ENCODE measurements at places on chromosomes 11 and 22.
A peak's percentile ranks its signal among the peaks of the same experiment; 100 is the strongest.

DNA sequence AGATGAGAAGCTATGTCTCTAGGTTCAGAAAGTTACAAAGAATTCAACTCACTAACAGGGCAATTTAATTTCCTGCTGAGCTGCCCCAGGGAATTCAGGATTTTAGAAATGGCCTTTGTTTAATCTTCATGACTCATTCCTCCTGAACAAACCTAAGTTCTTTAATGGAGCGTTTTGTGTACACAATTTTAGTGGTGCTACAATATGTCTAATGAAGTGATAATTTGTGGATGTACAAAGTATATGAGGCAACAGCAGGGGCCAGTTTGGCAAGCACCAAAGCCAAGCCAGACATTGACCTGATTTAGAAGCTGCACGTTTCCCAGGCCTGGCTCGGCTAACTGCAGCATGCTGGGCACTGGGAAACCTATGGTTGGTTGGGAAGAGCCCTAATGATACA, 34.4 kb upstream of the HEPHL1 start:
- DNase-seq, result no peak

GRCh38 chr11:27315836-27316235, 47.2 kb downstream of the CCDC34 start:
- DNase-seq, result no peak

- DNase-seq, result no peak
Observed at GRCh38 chr11:119701591-119702549, 27.1 kb downstream of the NECTIN1 start.

DNA sequence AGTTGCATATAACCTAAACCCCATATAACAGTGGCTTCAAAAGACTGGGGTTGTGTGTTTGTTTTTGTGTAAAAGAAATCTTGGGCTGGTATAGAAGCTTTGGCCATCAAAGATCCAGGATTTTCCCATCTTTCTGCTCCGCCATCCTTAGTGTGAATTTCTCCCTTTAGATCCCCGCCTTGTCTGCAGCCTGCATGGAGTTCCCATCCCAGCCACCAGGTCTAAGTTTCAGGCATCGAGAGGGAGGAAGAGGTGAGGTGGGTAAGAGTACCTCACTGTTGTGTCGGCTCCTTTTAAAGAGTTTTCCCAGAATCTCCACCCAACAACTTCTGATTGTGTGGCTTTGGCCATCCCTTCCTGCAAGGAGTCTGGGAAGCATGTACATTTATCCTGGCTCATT, 195.5 kb upstream of the SORL1-AS1 start:
- no peak for DNase-seq

DNA sequence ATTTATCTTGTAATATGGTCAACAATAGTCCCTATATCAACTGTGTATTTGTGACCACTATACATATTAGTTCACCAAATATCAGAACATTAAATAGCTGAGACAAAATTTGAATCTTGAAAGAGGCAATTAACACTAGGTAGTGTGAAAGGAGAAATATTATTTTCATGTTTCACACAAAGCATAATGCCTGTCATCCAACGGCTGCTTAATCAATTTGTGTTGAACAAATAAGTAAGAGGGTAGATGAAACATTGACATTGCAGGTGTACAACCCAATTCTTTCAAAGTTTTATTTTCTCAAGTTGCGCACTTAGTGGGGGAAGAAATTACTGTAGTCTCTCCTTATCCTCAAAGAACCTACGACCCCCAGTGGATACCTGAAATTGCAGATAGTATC, 3.4 kb upstream of the OR8I2 start:
- DNase-seq, result no peak

DNA sequence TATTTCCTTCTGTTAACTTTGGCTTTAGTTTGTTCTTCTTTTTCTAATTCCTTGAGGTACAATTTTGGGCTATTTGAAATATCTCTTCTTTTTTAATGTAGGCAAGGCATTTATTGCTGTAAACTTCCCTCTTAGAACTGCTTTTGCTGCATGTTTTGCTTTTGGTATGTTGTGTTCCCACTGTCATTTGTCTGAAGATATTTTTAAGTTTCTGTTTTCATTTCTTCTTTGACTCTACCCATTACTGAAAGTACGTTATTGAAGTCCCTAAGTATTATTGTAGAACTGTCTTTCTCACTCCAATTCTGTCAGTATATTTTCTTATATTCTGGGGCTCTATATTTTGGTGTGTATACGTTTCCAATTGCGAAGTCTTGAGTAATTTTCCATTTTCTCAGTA, 77.9 kb downstream of the KCNQ1OT1 start:
- DNase-seq, result no peak

GRCh38 chr11:117931971-117932370, 2.8 kb upstream of the TMPRSS13 start:
- DNase-seq, result no peak

DNA sequence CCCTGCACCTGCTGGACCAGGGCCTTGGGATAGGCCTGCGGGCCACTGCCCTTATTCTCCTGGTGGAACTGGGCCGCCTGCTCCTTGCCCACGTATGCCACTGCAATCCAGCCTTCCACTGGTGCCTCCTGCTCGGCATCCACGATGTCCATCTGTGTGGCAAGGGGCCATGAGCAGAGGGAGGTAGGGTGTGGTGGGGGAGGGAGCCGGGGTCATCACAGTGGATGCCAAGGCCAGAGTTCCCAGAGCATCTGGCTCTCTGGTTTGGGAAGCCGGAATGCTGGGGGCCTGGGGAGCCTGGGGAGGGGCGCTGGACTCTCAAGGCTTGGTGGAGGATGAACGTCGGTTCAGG, 627 bp downstream of the RNF215 start:
- no peak for DNase-seq

DNA sequence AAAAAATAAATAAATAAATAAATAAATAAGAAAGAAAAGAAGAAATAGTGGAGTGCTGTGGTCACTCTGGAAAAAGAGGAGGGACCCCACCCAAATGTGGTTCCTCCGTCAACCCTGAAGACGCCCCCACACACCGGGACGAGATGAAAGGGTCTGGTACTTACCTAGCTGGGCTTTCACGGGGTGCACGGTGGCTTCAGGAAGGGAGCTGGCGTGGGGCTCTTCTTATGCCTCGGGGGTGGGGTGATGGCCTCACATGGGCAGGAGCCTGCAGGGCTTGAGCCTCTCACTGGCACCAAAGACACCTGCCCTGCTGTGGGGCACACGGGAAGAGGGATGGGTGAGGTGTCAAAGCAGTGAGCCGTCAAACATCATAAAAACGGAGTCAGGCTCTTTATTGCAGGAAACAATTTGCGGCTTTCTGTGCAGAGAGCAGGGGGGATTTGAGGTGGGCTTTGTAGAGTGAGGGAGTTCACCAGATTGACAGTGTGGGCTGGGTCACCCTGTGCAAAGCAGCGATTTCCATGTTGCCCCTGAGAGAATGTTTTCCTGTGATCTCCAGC, 28.0 kb upstream of the KRTAP5-6 start:
- DNase-seq, result no peak

DNA sequence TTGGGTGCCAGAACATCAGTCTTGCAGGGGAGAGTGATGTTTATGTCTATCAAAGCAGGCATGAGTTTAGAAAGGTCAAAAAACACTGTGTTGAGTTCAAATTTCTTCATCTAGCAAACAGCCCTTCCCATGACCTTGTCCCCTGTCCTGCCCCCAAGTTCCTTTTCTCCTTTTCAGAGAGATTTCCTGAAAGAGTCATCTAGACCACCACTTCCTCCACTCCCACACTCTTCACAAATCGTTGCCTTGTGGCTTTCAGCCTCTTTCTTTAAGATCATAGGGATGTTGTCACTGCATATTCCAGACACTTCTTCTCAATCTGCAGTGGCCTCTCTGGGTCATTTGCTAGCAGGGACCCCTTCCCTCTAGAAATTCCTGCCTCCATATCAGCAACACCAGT, 290.5 kb downstream of the TENM4 start:
- no peak for DNase-seq

GRCh38 chr22:35627267-35628041, 10.3 kb upstream of the MB start:
- DNase-seq, result peak; percentile 65

- DNase-seq, result no peak
Observed at GRCh38 chr22:27632451-27633295, 168.9 kb downstream of the MN1 start.

DNA sequence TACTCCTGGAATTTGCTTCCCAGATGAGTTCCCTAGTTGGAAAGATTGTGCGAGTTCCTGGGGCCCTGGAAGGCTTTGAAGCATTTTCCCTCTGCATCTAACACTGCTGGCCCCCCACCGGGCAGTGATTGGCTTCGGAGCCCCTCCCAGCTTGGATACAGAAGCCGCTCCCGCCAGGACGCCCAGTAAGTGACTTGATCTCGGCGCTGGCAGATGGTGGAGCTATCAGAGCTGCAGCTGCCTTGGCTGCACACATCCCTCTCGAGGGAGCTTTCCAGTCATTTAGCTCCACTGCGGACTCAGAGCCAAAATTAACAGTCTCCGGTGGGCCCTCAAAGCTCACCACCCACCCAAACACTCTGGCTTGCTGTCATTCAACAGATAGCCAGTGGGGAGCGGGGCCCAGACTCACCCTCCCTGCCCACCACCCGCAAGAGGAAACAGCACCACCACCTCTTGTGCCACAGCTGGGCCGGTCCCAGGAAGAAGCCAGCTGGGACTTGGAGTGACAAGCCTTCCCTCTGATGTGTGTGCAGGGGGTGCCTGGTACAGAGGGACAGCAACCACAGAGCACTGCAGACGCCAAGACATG, 162.3 kb downstream of the TRIM29 start:
- DNase-seq, result no peak

GRCh38 chr11:11988099-11988651, 20.3 kb downstream of the DKK3 start:
- no peak for DNase-seq

GRCh38 chr11:120029321-120029720, 108.6 kb downstream of the TRIM29 start:
- peak; percentile 13 for DNase-seq

DNA sequence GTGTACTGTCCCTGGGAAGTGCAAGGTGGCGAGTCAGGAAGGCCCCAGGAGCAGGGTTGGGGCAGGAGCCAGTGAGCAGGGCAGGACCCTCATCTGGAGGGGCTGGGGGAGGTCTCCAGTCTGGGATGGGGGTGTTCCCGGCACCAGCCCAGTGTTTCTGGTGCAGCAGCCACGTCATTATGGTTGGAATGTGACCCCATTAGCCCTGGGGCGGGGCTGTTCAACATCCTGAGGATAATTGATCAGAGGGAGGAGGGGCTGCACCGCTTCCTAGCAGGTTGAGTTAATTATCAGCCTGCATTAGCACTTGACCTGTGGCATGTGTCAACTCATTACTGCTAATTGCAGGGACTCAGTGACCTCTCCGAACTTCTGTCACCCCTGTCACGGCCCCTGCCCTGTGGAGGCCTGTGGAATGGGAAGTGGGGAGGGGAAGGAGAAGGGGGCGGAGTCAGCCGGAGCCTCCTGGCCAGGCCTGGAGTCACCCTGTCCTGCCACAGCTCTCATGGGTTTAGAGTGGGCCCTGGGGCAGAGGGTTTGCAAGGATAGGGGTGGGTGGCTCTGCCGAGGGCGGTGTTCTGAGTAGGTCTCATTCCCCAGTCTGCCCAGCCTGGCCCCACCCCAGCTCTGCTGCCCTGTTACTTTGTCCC, 52.8 kb upstream of the CCDC188 start:
- DNase-seq, result peak; percentile 44

- no peak for DNase-seq
Observed at GRCh38 chr11:108501396-108501795, 3.2 kb upstream of the POGLUT3 start.

DNA sequence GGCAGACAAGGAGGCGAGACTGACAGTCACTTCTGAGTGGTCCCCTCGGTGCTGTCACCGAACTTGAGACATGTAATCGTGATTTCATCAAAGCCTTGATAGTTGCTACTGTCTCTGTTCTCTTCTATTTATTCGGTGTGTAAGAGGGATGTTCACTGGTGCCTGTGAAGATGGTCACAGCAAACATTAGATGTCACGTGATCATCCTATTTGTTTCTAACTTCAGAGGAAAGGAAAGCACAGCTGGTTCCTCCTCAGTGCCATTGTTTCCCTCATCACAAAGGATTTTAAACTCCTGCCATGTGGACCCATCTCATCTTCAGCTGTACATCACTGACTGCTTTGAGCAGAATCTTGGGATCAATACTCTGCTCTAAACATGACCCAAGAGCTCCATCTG, 73.1 kb upstream of the CLMP start:
- DNase-seq, result no peak

- no peak for DNase-seq
Observed at GRCh38 chr11:66555416-66555815, 8.7 kb downstream of the ACTN3 start.

- DNase-seq, result no peak
Observed at GRCh38 chr11:85845124-85845631, 10.0 kb upstream of the CCDC83 start.

DNA sequence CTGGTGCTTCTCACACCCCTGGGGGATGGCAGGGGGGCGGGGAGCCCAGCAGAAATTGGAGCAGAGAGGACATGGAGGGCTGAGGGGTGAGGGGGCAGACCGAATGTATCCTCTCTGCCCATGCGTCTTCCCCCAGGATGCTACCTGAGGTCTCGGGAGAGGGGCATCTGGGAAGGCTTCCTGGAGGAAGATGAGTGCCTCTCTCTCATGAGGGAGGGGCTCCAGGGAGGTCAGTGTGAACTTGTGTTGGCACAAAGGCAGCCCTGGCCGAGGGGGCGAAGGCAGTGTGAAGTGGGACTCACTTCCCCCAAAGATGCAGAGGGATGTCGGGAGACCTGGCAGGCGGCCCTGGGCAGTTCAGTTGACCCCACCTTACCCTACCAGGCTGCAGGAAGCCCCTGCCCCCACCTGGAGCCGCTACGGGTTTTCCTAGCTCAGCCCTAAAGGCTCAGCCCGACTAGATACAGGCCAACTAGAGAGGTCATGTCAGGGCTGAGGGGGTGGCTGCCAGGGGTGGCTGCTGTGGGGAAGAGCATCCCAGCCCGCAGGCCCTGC, 10.4 kb downstream of the ASCL2 start:
- no peak for DNase-seq

- DNase-seq, result no peak
Observed at GRCh38 chr11:92829671-92830070, 139.8 kb upstream of the MTNR1B start.

- DNase-seq, result no peak
Observed at GRCh38 chr11:130737041-130737830, 179.0 kb downstream of the SNX19 start.

DNA sequence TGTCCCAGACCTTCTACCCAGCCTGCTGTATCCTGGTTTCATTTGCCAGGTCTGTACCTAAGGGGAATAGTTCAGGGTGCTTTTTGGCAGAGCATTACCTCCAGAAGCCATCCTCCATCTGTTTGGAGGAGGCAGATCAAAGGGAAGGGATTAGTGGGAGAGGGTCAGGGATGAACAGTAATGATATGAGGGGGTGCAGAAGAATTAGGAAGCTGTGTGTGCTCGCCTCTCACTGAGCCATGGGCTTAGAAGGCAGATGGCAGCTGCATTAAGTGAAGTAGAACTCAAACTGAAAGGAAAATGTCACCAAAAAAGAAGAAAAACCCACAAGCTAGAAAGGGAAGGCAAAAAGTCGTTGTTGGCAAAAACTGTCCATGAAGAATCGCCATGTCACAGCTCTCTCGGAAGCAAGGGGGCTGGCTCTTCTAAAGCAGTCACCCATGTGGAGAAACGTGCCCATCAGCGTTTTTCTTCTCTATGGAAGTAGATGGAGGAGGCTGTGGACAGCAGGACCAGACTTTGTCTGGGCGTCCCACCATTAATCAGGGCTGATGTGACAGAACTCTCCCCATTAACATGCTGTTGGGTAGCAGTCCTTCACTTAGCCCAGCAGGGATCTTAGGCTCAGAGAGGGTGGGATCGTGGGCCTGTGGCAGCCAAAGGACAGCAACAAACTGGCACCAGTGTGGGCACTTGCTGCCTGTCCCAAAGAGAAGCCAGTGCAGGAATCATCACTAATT, 46.8 kb downstream of the CEP164 start:
- DNase-seq, result no peak
